MV-4-11 (cell line): ENCODE measurements at places on chromosomes 5 and 9.
A peak's percentile ranks its signal among the peaks of the same experiment; 100 is the strongest.

DNA sequence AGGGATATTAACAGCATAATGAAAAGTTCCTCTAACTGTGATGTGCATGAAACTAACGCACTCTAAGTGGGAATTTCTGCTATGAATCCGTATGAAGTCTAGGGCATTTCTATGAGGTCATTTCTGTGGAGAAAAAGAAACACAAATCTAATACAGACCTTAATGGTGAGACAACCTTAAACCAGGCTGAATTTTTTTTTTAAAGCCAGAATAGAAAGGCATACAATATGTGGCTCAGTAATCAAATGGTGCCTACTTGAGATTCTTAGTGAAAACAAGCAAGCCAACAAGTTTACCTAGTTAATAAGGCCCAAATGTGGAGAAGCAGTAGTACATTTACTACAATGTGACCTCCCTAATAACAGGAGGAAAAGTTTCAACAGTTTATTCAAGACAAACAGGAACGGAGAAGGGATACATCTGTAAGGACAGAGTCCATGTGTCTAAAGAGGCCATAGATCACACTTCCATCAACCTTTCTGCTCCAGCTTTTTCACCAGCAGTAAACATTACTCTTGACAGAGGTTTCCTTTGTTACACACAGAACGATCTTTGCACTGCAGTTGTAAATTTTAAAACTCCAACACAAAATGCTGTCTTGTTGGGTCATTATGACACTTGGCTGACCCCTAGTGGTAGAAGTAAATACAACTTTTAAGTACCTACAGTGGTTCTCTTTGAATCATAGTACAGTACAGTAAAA is 26.2 kb downstream of the CARNMT1 start:
- peak; percentile 78 for DNase-seq

DNA sequence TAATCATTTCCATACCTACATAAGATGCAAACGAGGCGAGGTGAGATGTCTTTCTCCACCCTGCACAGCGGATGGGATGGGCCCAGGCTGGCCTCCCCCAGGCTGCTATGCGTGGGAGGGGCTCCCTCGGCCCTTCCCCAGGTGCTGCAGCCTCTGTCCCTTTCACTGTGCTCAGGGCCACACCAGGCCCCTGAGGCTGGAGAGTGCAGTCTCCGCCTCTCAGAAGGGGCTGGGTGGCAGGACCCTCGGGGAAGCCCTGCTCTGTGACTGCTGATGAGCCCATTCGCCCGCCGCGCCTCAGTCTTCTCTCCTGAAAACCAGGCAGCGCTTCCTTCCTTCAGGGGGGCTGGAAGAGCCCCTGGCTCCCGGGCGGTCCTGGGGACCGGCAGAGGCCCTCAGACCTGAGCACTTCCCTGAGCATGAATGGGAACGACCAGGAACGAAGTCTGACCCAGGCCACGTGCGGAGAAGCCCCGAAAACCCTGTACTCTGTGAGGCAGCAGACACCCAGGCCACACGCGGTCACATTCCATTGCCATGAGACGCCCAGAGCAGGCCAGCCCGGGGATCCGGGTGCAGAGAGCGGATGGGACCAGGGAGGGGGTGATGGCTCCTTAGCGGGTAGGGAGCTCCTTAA is 21.9 kb upstream of the NOTCH1 start:
- DNase-seq, result no peak

DNA sequence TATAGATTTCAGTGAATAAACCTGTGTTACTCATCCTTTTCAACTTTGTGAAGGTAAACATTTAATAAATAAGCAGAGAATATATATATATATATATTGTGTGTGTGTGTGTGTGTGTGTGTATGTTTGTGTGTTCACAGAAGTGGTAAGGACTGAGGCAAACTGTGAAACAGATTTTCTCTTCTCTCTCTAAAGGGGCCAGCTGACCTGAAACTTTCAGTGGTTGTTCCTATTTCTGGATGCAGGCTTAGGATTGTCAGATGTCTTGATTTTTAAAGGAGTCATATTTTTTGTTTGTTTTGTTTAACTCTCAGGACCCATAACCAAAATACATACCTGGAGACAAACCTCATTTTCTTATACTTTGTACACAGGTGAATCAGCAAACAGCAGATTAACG is 714.9 kb upstream of the MEF2C start:
- DNase-seq, result no peak

DNA sequence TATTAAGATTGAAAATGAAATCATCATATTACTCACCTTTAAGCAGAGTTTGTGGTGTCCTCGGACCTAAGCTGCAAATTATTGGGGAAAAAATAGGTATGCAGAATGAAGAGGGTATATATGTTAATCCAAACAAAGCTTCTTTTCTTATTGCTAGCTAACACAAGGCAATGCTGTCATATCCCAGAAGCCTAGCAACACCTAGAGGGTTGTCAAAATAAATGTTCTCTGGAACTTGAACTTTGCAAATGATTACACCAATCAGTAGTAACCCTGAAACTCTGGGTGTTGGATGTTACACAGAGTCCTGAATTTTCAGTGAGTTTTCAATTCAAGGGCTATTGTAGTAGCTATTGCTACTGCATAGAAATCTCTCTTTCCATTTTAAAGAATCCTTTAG is at the start of gene C6:
Gene C6, minus strand, starts transcription at position 193 of the 400 bp plus-strand sequence. CDS start 10,302 bp downstream, outside the sequence.
- DNase-seq, result no peak

- DNase-seq, result peak; percentile 81
These were observed 938 bp downstream of the NINJ1 start for GRCh38 chr9:93132946-93133680.

DNA sequence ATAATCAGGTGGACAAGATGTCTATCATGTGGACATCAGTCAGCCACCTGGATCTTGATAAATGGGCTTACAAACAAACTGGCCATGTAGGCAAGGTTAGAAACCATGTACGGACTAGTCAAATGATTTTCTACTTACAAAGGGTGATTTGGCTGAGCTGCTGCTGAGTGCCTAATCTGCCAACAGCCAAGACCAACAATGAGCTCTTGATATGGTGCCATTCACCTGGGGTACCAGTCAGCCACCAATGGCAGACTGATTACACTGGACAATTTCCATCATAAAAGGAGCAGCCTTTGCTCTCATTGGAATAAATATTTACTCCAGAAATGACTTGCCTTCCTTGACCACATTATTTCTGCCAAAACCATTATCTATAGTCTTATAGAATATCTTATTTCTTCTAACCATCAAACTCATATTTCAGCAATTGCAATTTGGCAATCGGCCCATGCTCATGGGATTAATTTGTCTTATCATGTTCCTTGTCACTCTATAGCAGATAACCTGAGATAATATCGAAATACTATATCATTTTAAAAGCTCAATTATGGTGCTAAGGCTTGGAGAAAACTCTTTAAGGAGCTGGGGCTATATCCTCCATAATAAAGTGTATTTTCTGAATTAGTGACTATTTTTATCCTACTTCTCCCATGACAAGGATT is 135.1 kb downstream of the SLC25A46 start:
- no peak for DNase-seq

- no peak for DNase-seq
These were observed 186.7 kb downstream of the TMEM38B start for GRCh38 chr9:105881021-105881420.

DNA sequence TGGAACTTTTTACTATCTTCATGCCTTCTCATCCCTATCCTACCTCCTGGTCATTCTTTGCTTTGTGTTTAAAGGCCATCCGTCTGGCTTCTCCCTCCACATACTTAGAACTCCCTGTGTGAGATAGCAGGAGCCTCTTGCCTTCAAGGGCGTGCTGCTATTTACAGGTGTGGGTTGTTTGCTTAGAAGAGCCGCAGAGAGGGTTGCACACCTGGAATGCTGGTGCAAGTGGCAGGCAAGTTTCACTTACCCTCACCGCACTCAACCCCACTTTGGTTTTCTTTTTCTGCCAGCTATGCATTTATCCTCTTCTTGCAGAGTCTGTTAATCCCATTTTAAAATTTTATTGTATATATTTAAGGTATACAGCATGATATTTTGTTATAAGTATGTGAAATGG is 12.6 kb downstream of the SKP2 start:
- DNase-seq, result no peak

- no peak for DNase-seq
These were observed 218.6 kb downstream of the AGTPBP1 start for GRCh38 chr9:85523202-85523601.

GRCh38 chr9:129282272-129282671 is 104.2 kb upstream of the IER5L start:
- DNase-seq, result peak; percentile 40

GRCh38 chr5:1570975-1571374 is 47.2 kb upstream of the LPCAT1 start:
- DNase-seq, result no peak

GRCh38 chr9:121424024-121424432 is 54.0 kb upstream of the STOM start:
- DNase-seq, result no peak

GRCh38 chr5:14913096-14913495 is 41.5 kb upstream of the ANKH start:
- DNase-seq, result no peak

DNA sequence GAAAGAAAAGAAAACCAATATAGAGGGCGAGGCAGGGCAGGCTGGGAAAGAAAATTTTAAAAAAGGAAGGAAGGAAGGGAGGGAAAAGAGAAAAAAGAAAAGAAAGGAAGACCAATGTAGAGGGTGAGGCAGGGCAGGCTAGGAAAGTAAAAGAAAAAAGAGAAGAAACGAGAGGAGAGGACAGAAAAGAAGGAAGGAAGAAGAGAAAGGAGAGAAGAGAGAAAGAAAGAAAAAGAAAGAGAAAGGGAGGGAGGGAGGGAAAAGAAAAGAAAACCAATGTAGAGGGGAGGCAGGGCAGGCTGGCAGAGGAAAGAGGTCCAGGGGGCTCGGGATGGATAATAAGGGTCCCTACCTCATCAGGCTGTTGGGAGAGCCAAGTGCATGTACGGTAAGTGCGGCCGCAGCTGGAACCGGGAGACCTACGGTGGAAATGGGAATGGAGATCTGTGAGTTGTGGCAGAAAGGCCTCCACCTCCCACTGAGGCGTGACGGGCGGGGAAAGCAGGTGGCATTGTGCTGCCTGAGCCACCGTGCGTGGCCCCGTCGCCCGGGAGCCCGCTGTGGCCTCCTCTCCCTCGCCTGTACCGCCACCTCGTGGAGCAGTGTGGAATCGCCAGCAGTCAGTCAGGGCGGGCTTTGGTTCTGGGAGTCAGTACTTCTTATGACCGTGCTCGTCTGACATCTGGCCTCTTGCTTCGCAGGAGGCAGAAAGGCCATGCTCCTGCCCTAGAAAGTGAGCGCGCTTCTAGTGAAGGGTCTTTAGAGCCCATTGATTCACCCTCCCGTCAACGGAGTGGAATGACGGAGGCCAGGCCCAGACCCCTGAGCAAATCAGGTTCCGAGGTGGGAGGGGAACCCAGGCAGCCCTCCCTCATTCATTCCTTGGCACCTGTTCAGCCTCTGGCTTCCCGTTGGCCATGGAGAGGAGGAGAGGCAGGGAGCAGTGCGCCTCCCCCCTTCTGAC is 10.4 kb upstream of the NHP2 start:
- DNase-seq, result peak; percentile 68

GRCh38 chr5:68245319-68245718 is 29.8 kb downstream of the PIK3R1 start:
- DNase-seq, result no peak

GRCh38 chr5:154791535-154791934 is 36.4 kb downstream of the LARP1 start:
- DNase-seq, result no peak

DNA sequence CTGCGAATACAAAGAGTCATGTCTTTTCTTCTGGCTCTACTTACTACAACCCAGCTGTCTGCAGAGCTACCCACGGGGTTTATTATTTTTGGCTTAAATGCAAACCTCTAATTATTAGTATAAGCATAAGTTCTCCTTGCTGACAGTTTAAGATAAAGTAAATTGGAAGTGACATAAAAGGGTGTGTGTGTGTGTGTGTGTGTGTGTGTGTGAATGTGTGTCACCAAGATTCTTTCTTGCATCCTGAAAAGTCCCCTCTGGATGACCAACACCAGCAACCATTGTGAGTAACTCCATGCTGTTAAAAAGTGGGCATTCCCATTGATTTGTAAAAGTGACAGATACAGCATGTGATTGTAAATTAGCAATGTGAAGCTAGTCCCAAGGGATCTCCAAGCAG is 803.8 kb upstream of the ZNF608 start:
- DNase-seq, result no peak

- DNase-seq, result no peak
These were observed 47.4 kb upstream of the SHC3 start for GRCh38 chr9:89225991-89226471.

GRCh38 chr5:72599519-72600370 is 92.5 kb upstream of the ZNF366 start:
- no peak for DNase-seq

- no peak for DNase-seq
These were observed 192.1 kb upstream of the DMRT1 start for GRCh38 chr9:649128-650074.

DNA sequence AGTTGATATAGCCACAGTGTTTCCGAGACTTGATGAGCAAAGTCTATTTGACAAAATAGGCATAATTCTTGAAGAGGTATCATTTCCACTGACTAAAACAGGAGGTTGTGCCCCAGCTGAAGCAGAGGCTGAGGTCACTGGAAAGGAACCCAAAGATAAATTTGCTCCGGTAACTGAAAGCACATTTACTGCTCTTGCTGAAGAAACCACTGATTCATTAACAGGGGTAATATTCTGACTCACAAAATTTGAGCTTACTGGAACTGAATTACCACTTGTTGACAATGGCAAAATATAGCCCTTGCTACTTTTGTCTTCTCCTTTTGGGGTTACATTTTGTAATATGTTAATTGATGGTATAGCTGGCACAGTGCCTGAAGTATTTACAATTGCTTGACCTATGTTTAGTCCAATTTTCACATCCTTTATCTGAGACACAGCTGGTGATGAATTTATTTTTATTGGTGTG is 30.2 kb downstream of the MLANA start:
- peak; percentile 62 for DNase-seq

DNA sequence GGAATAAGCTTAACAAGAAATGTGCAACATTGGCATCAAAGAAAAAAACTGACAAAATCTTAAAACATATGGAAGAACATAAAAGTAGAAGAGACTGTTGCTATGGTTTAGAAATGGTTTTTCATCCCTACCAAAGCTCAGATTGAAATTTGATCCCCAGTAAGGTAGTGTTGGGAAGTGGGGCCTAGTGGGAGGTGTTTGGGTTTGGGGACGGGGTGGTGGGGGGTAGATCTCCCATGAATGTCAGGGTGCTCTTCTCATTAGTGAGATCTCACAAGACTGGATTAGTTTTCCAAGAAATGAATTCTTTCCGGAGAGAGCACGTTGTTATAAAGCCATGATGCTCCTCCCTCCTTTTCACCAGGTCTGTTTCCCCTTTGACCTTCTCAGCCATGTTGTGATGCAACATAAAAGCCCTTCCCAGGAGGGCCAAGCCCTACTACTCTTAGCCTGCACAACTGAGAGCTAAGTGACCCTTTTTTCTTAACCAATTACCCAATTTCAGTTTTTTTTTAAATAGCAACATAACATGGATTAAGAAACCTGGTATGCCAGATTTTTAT is 10.6 kb downstream of the TMEM167A start:
- DNase-seq, result peak; percentile 11

GRCh38 chr9:122261469-122261881 is 3.2 kb downstream of the RBM18 start:
- peak; percentile 42 for DNase-seq
